Ammon's horn (tissue), 1 donor: ENCODE measurements at places on chromosomes 16 and 17.

DNA sequence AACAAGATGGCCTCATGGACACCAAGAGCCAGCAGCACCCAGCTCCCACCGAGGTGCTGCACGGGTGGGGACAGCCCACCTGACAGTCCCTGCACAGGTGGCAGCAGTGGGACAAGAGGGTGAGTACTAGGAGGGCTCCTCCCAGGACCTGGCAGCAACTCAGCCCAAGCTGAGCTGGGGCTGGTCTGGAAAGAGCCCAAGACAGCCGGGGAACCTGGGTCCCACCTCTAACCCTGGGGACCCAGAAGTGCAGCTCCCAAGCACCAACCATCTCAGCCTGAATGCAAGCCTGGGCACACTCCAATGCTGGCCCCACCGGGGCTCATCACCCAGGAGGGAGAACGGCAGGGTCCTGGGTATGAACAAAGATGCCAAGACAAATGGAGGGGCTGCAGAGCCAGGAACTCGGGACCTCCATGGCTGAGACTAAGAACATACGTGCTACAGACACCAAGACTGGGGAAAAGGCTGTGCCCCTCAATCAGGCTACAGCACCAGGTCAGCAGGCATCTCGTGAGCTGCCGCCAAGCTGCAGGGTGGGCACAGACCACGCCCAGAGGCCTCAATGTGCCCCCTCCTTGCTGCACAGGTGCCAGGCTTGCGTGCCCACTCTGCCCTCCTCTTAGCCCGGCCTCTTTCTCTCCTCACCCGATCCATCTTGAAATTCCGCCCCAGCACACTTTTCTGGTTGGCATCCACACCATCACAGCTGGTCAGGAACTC lies 37.5 kb upstream of the GSG1L start:
- DNase-seq, result no peak

DNA sequence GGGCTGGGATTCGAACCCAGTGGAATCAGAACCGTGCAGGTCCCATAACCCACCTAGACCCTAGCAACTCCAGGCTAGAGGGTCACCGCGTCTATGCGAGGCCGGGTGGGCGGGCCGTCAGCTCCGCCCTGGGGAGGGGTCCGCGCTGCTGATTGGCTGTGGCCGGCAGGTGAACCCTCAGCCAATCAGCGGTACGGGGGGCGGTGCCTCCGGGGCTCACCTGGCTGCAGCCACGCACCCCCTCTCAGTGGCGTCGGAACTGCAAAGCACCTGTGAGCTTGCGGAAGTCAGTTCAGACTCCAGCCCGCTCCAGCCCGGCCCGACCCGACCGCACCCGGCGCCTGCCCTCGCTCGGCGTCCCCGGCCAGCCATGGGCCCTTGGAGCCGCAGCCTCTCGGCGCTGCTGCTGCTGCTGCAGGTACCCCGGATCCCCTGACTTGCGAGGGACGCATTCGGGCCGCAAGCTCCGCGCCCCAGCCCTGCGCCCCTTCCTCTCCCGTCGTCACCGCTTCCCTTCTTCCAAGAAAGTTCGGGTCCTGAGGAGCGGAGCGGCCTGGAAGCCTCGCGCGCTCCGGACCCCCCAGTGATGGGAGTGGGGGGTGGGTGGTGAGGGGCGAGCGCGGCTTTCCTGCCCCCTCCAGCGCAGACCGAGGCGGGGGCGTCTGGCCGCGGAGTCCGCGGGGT lies at the start of gene CDH1:
CDH1 (plus strand) TSS at position 247 of the 684 bp plus-strand sequence; CDS start at position 371, 124 bp downstream.
- DNase-seq, result no peak

GRCh38 chr17:59840329-59841090 lies 52.2 kb downstream of the TUBD1 start:
- no peak for DNase-seq

DNA sequence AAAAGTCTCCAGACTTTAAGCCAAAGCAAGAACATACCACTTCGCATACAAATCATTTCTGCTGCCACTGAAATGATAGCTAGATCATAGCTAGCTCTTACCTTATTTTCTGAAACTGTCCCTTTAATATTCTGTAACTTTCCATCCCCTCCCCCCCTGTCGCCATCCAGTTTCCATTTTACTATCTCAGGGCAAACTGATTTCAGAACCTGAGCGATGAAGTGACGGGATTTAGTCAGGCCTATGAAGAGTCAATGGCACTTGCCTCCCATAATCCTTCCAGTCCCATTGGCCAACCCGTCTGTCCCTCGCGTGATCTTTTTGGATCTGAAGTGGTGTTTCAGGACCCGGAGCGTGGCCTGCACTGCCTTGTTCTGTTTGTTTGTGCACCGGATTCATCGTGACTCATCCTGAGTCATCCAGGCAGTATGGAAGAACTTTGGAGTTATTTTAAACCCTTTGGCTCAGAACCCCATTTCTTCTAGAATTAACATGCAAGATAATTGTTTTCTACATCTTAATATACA lies 199.8 kb upstream of the CHMP6 start:
- peak; percentile 68 for DNase-seq
